ENCODE measurements at places on chromosomes 1 and 21.

DNA sequence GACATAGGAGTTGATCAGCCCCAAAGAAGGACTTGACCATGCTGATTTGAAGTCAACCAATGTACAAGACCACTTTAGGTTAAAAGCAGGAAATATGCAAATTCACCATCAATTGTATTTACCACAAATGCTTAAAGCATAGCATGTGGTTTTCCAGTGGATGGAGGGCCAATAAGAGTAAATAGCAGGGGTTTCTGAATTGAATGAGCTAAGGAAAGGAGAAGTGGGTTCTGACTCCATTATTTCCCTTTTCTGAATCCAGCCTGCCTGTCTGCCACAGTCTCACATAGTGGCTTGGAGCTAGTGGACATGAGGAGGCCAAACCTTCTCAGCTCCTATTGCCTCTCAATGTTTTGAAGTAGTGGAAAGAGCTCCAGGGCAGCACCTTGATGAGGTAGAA is 7.2 kb upstream of the TNFSF18 start:
- no peak for DNase-seq

- DNase-seq: no peak
Observed at GRCh38 chr1:9397997-9398526, 105.4 kb downstream of the SPSB1 start.

- no peak for DNase-seq
Observed at GRCh38 chr1:64469116-64469976, 583 bp upstream of the CACHD1 start.

DNA sequence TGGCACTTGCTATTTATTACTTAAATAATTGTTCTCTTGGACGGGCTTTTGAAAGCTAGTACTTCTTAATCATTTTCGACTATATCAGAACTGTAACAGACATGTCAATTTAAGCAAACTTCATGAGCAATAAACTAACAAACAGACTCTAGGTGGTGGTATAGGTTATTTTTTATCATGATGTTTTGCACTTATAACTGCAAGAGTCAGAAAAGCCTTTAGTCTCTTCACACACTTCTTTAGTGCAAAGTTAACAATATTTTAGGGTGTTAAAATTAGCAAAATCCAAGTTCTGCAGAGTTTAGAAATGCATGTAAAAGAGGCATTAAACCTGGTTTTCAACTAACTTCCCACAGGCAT is 2.2 kb downstream of the NRIP1 start:
- no peak for DNase-seq

DNA sequence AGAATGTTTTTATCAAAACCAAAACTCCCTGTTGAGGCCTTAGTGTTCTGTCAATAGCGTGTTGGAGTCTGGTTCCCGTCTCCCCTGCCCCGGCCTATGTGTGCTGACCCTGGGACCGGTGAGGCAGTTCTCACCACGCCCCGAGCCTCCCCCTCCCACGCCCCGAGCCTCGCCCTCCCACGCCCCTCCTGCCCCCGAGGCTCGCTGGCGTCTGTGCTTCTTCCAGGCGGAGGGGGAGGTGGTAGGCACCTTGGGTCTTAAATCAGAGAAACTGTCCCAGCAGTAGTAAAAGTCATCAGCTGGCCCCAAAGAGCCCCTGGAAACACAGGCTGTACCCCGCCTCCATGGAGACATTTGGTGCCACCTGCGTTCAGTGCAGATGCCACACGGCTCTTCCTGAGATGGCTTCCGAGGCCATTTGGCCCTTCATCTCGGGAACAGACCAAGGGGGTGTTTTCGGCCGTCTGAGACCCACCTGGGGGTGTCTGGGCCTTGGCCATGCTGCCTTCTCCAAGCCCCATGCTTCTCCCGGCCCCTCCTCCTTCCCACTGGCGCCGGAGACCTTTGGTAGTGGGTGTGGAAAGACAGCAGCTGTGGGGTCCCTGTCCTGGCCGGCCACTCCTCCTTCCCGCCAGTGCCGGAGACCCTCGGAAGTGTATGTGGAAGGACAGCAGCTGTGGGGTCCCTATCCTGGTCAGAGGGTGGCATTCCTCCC is 44.7 kb downstream of the SKI start:
- no peak for DNase-seq

- DNase-seq: no peak
Observed at GRCh38 chr1:82491301-82492048, 690.7 kb downstream of the ADGRL2 start.

- no peak for DNase-seq
Observed at GRCh38 chr21:21722731-21723130, 724.5 kb downstream of the NCAM2 start.

- DNase-seq: no peak
Observed at GRCh38 chr1:178580096-178580495, 67.2 kb downstream of the TEX35 start.

GRCh38 chr1:238964631-238965030 is 421.7 kb upstream of the CHRM3 start:
- no peak for DNase-seq

DNA sequence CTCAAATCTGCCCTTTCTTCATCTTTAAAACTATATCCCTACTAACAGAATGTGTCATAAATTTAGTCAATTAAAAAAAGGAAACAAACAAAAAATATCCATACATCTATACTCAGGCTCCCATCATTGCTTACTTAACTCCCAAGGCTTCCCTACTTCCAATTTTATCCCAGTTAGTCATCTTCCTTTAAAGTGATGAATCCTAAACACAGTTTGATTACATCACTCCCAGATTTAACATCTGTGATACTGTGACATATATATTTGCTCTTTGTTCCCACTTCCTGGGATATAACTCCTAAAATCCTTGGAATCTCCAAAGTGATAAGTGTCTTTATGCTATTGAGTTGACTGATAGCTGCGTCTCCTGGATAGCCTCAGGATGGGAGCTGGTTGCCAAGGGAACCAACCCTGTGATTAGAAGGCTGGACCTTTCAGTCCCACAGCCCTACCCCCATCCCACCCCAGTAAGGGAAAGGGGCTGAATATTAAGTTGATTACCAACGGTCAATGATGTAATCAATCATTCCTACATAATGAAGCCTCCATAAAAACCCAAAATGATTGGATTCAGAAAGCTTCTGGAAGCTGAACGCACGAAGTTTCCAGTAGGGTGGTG is 21.6 kb downstream of the GLMN start:
- DNase-seq: no peak

DNA sequence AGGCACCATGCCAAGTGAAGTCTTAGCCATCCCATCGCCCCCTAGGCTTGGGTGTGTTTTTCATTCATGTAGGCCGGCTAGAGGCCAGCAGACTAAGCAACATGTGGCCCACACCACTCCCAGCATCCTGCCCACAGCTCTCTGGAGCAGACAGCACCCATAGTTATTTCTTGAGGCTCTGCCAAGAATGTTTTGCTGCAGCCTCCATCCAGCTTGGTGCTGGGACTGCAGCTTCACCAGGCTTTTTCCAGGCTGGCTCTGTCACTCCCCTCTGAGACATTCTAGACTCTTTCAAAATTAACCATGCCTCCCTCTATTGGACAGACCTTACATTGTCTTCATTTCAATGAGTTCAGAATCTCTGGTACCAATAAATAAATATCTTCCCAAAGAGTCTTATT is 104.2 kb downstream of the DUSP10 start:
- no peak for DNase-seq

DNA sequence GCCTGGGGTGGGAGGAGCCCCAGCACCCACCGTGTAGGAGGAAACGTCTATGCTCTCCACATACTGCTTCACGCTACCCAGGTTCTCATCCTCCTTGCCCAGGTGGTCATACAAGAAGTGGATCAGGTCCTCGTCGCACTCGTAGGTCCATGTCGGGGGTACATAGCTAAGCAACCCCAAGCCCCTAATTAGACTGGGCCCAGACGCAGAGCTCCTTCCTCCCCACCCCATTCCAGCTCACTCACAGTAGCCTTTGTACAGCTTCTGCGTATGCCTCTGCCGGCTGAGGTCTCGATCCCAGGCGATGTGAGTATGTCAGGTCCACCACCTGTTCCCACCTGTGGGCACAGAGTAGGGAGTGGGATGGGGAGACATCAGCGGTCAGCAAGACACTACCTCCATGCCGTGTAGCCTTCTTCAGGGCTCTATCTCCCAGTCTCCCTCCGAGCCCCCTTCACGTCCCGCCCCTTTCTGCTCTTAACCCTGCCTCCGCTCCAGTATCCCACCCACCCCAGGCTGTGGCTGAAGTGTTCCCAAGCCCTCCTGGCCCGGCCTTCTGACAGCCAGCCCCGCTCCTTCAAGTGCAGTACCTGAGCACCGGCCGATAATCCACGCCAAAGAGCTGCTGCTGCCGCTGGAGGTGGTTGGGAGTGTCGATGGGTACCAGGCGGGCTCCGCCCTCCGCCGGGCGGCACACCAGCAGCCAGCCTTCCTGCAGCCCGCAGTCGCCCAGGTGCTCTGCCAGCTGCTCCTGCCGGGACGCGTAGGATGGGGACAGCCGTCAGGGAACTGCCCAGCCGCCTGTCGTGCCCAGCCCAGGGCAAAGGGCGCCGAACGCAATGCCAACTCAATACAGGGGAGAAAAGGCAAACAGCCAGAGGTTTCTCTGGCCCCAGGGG is 919 bp downstream of the HECTD3 start:
- DNase-seq: no peak

DNA sequence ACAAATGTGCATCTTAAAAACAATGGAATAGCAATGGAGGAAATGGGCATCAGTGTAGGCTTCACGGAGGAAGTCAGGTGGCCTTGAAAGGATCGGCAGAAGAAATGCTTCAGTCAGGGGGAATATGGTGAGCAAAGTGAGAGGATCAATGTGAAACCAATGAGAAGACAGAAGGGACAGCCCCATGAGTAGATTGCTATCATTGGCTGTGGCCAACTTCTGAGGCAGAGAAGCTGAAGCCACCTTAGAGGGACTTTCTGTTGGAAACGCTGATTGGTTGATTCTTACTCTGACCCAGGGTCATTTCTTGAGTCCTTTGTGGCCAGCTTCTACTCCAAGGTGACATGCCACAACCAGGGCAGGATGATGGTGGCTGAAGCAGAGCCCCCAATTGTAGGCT is 130.7 kb upstream of the ZNF648 start:
- DNase-seq: no peak

GRCh38 chr1:157193702-157194391 is 55.7 kb upstream of the ETV3 start:
- DNase-seq: peak; percentile 65

DNA sequence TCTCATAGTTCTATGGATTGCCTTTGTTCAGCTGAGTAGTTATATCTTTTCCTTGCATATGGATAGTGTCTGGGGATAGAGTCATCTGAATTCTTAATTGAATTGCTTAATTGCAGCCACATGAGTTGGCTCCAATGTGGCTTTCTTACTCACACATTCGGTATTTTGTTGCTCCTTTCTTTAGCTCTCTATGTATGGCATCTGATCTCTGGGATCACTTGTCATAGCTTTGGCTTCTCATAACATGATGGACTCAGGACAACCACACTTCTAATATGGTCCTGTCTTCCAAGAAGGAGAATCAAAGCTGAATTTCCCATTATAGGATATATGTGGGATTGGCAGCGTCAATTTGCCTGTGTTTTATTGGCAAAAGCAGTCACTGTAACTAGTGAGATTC is 716.2 kb downstream of the NCAM2 start:
- DNase-seq: no peak

GRCh38 chr1:109356915-109357314 is 40.8 kb downstream of the SORT1 start:
- no peak for DNase-seq

GRCh38 chr1:21468599-21468998 is 28.7 kb downstream of the NBPF3 start:
- DNase-seq: peak; percentile 36

- DNase-seq: no peak
Observed at GRCh38 chr1:159208175-159208825, 3.6 kb downstream of the ACKR1 start.

DNA sequence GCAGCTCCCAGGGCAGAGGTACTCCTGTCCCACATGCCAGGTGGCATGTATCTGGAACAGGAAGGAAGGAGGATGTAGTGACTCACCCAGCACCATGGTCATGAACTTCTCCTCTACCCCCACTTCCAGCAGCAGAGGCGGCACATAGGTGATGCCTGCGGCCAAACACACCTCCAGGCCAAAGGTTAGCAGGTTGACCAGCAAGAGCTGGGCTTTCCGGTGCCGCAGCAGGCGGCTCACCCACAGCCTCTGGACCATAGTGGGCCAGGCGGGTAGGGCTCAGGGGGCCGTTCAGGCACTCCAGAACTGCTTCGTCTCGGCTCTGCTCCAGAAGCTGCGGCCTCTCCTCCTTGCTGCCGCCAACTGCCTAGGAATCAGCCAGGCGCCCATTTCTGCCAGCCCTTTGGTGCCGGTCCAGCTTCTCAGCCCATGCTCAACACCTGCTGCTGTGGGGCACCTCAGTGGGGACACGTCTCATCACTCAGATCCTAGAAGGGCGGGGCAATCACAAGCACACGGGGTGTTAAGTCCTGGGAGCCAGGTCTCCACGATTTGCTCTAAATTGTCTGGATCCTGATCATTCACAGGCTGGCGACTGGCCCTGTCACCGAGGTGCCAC is 15.8 kb downstream of the SLC45A3 start:
- no peak for DNase-seq

- DNase-seq: no peak
Observed at GRCh38 chr1:194410756-194411155, 1224.3 kb upstream of the B3GALT2 start.

- DNase-seq: no peak
Observed at GRCh38 chr1:210627755-210628154, 299.1 kb downstream of the HHAT start.

DNA sequence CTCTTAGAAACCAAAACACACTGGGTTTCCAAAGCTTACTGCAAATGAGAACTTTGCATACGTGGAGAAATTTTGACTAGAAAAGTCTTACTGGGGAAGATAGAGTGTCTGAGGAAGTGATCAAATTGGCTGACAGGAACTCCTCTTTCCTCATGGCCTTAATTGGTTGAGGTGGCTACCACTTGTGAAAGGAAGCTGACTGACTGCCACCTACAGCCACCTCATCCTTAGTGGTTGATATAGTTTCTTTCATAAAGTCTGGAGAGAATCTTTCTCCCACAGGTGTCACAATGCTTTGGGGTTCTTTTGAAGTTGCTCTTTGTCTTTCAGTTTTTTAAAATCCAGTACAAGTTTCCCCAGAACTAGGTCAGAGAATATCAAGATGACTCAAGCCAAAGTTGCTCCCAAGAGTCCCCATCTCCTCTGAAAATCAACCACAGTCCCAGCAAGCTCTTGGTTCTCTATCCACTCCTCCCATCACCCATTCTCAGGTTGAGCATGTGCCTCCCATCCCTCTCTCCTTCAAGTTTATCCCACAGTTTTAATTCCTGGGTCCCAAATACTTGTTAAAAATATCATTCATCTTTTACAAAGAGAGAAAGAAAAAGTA is 43.3 kb downstream of the GPR88 start:
- peak; percentile 5 for DNase-seq

GRCh38 chr1:2925918-2926317 is 95.3 kb upstream of the ACTRT2 start:
- no peak for DNase-seq

Data from stimulated activated CD4-positive, alpha-beta T cell treated with anti-CD3 and anti-CD28 coated beads, Interleukin-2, amount 100 ng/mL, for 24 hours (primary cell).